ENCODE measurements at places on chromosomes 16 and 17.
A peak's percentile ranks its signal among the peaks of the same experiment; 100 is the strongest.

GRCh38 chr17:50946223-50946890 is 80.2 kb upstream of the TOB1 start:
- DNase-seq = no peak

- no peak for DNase-seq
These were observed 3.0 kb downstream of the IL32 start for GRCh38 chr16:3068487-3068886.

DNA sequence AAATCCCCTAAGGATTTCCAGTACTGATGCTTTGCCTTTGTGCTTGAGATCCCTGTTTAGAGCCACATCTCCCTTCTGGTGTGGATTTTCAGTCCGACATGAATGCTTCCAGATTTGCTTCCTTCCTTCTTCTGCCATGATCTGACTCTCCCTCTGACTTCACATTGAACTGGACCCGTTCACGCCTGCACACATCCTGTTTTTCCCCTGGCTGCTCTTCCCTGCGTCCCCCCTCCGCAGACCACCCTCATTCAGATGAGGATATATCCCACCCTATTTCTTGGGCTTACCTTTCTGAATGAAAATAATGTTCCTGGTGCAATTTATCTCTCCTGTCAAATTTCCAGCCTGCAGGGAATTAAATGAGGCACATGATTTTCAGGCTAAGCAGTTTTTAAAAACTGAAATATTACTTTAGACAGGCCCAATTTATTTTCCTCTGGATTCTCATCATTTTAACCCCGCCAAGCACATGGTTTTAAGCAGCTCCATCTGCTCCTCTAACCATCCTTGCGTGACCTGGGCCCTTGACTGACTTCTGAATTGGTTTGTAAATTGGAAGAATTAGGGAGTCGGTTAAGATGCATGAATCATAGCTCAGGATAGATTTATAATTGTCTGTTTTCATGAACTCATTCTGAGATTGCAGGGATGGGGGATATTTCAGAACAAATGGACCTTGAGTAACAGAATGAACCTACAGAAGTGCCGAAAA is 59.2 kb downstream of the BMERB1 start:
- peak; percentile 97 for DNase-seq

- no peak for DNase-seq
These were observed 60.6 kb upstream of the CMIP start for GRCh38 chr16:81384006-81384405.

DNA sequence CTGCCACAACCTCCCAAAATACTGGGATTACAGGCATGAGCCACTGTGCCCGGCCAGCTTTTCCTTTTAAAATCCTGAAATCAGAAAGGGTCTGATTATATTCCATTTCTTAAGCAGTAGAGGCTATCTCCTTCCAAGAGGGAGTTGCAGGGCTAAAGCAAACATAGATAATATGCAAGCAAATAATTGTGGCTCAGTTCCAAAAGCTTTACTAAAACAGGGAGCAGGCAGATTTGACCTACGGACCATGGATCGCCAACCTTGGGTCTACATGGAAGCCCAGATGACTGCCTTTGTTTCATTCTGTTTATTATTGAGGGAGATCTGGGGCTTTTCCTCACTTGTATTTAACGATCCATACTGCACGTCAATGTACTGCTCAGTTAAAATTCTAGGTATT is 38.5 kb downstream of the CLEC3A start:
- no peak for DNase-seq

GRCh38 chr17:81713556-81714411 is 1.7 kb downstream of the SLC25A10 start:
- no peak for DNase-seq

DNA sequence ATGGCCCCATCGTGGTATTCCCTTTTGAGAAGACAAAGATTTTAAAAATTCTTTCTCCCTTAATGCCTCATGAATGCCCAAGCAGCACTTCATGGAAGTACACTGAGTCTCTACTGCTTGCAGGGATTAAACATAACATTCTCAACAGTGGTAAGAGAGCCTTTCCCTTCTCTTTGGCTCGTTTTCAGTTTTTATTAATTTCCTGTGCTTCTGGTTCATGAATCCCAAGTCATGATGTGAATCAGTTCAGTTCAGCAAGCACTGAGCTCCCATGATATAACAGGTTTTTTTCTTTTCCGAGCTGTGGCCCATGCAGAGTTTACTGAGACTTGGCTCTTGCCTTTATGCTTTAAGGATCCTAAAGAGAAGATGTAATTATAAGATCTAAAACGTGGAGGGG is 175.3 kb downstream of the WWOX start:
- no peak for DNase-seq

DNA sequence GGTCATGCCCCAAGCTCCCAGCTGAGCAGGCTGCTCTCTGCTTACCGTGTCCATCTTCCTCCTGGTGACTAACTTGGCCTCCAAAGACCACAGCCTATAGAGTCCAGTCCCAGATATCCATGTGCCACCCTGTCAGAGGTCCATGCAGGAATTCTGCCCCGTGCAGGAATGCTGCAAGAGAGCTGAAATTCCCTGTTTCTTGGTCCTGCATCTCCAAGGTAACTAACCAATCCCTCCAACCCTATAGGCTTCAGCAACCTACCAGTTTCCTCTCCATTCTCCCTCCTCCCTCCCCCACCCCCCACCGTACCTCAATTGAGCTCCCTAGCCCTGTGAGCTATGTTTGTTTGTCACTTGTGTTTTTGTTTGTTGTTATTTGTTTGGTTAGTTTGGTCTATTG is 9.6 kb upstream of the MKS1 start:
- no peak for DNase-seq

DNA sequence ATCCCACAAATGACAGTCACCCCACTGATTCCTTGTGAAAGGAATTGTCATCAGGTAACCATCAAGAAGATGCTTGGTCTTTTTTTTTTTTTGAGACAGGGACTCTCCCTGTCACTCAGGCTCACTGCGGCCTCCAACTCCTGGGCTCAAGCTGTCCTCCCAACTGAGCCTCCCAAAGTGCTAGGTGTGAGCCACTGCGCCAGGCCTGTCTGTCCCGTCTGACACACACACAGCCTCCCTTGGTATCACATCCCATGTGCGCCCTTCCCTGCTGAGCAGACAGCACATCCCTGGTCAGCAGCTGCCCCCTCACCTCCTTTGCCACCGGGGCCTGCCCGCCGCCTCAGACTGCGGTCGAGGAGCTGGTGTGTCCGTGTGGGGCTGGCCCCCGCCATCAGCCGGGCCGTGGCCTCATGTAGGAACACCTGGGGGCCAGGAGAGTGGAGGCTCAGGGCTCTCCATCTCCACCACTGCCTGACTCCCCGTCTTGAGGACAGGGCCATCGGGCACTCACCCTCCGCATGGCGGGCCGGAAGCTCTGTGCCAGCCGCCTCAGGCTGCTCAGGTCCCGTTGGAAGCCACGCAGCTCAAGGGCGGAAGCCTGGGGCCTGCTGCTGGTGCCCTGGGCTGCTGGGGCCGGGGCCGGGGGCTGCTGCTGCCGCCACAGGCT is 23.6 kb downstream of the SREBF1 start:
- DNase-seq = no peak

GRCh38 chr17:81371910-81372760 is 23.1 kb upstream of the BAHCC1 start:
- no peak for DNase-seq

- DNase-seq = no peak
These were observed 1.5 kb downstream of the ZNF688 start for GRCh38 chr16:30569746-30570635.

GRCh38 chr17:67068999-67069398 is 24.6 kb downstream of the CACNG1 start:
- DNase-seq = no peak

All from fibroblast of skin of left quadriceps (primary cell).